Fibroblast of skin of right quadriceps (primary cell): ENCODE measurements at places on chromosomes 11 and 22.

DNA sequence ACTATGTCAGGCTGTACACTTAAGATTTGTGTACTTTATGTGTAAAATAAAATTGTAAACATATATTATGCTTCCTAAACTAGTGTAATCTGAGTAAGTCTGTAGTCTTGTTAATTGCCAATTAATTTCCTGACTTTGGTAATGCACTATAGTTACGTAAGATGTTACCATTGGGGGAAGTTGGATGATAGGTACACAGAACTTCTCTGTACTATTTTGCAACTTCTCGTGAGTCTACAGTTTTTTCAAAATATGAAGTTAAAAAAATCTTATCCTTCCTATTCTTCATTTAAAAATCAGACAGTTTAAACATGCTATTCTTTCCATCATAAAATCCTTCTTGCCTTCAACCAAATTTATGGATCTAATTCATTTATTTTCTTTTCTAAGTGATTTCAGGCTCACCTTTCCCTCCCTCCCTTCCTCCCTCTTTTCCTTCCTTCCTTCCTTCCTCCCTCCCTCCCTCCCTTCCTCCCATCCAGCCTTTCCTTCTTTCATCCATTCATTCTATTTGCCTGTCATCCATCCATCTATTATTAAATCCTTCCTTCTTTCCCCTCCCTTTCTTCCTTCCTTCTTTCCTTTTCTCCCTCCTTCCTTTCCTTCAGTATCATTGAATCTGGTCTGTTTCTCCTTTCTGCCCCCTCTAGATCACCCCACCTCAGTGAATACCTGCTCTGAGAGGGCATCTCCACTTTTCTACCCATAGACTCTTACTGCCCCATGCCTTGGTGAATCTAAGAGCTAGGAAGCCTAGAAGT is 22.1 kb upstream of the ASCC2 start:
- DNase-seq: no peak

DNA sequence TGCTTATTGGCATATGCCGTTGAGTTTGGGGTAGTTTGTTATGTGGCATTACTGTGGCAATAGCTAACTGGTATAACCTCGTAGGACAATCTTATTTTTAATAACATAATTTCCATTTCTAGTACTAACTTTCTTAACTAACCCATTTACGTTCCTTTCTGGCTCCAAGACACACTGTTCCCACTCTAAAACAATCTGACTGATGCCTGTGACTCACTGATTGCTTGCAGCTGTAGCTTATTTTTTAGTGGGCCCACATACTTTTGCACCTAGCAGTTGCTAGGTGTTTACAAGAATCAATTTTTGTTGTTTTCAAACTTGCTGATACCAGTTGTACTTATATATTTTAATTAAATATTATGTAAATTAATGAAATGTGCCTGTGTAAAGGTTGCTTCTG is 52.2 kb downstream of the FAT3 start:
- peak; percentile 62 for DNase-seq

DNA sequence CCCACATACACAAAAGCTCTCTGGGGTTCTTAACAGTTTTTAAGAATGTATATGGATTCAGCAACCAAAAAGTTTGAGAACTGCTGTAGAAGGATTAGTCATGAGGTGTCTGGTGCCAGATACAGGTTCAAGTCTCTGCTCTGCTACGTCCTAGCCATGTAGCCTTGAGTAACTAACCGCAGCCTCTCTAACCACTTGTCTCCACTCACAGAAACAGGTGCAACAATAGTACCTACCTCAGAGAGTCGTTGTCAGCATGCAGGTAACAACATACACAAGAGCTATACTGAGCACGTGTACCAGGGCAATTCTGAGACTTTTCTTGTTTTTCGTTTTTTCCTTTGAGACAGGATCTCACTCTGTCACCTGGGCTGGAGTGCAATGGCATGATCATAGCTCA is 26.9 kb downstream of the CBX7 start:
- no peak for DNase-seq

DNA sequence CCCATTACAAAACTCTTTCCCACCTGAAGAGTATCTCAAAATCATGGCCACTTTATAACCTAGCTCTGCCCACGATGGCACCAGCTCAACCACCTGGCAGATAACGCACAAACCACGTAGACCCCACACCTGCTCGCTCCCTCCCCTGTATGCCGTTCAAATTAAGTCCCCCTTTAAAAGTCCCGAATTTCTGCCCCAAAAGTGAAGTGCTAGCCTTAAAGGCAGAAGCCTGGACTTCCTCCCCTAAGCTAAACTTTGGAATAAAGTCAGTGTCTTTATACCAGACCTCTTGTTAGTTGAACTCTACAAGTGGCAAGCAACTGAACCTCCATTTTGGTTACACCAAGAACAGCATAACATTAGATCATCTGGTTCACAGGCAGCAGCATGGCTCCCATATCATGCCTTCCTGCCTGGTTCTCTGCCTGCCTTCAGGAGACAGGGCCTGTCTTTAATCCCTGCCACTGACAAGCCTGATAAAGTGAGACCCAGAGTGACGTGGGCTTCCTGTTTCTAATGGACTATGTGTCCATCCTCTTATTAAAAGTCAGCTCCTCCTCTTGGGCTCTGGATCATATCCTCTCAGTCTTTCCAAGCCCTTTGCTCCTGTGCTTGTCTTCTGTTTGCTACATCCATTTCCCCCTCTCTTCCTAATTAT is 32.6 kb upstream of the NNMT start:
- DNase-seq: no peak

DNA sequence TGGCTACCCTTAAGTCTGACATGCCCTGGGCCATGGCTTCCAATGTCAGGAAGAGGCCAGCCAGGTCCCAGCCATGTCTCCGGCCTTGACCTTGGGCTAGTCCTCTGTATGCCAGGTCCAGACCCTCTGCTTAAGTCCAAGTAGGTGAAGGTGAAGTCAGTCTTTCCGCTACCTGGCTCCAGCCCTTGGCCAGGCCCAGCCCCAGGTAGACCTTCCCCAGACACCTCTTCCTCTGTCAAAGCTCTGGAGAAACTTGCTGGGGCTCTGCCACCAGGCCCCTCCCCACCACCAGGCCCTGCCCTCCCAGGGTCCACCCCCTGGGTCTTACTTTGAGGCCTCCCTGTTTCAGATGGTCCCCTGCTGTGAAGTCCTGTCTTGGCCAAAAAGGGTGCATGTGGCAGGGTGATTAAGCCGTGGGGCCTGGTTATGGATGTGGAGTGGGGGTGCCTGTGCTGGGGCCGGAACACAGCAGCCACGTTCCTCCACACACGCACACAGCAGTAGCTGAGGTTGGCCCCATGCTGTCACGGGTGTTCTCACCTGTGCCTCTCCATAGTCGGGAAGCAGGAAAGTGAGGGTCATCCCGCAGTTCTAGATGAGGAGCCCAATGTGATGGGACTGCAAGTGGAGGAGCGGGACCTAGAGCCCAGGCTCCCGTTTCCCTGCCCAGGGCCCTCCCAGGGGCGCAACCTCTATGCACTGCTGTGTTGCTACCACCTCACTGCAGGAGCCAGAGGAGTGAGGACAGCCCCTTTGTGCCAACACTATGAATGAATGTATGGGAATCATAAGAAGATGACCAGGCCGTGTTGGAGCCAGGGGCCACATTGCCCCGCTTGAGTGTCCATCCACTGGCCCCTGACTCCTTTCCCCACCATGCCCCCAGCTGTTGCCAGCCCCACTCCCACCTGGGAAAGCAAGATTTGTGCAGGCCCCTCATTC is 72.2 kb downstream of the LINC01488 start:
- no peak for DNase-seq

GRCh38 chr11:101880222-101880621 is 34.6 kb upstream of the CEP126 start:
- DNase-seq: peak; percentile 65

- DNase-seq: no peak
Observed at GRCh38 chr11:108632041-108632704, 32.7 kb upstream of the DDX10 start.

DNA sequence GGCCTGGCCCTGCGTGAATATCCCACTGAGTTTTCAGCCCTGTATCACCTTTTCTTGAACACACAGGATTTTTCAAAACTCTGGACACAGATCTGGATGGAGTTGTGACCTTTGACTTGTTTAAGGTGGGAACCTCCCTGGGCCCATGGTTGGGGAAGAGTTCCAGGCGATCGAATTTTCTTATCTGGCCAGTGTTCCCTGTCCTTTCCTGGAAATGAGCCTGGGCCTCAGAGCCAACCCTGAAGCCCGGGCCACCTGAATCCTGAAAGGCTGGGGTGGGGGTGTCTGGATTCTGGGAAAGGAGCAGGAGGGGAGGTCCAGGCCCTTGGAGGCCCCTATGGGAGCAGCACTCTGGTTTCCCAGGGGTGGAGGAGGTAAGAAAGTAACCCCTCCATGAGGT is 29.0 kb downstream of the CAPN1 start:
- DNase-seq: no peak

GRCh38 chr11:13880634-13881033 is 81.9 kb upstream of the SPON1 start:
- DNase-seq: no peak

DNA sequence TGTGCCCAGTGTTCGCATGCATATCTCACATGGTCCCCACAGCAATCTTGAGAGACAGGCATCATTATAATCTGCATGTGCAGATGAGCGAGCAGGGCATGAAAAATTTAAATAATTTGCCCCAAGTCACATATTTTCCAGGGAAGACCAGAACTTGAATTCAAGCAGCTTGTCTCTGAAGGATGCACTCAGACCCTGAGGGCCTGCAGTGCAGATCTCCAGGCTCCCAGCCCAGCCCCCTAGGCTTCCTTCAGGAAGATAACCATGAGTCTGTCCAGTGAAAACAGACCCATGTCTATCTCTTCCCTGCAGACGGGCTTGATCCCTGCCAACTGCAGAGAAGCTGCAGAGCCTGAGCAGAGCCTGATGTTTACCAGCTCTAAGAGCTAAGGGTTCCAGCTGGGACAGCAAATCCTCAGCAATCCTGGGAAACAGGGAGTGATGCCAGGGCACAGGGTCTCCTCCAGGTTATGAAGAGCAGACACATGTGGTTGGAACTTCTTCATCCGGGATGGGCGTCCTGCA is 55.1 kb downstream of the NAV2 start:
- no peak for DNase-seq

DNA sequence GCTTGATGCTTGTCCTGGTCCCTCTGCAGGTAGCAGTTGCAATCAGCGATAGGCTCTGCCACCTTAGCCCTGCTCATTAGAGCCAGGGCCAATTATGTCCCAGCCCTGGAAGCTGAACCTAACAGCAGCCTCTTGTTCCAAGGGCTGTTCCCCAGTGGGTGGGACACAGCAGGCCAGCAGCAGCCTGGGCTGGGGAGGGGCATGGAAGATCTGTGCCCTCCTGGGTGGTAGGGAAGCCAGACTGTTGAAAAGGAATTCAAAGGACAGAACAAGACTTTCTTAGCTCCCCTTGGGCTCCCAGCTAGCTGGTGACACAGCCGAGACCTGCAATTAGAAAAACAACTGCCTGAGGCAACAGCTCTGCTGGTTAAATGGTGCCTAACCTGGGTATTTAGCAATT is 17.4 kb downstream of the DRD2 start:
- no peak for DNase-seq

DNA sequence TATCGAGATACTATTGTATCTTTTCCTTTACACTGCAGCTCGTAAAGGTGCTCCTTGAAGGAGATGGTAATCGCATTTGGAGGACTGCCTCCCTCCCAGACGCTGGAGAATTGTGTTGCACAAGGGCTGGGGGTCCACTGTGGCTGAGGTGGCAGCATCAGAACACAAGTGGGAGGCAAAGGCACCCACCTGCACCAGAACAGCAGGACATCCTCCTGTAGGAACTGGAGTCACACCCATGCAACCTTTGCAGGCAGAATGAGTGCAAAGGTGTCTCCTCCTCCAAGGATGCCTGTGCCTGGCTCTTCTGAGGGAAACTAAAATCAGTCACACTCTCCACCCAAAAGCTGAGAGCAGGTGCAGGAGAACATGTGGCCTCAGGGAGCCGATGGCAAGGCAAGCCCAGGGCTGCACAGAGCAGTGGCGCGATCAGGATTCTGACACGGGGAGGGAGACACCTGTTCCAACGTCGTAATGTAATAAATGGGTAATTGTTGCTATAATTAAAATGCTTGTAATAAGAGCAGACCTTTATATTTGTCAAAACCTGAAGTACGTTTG is 1501.4 kb downstream of the TBC1D22A start:
- DNase-seq: no peak

DNA sequence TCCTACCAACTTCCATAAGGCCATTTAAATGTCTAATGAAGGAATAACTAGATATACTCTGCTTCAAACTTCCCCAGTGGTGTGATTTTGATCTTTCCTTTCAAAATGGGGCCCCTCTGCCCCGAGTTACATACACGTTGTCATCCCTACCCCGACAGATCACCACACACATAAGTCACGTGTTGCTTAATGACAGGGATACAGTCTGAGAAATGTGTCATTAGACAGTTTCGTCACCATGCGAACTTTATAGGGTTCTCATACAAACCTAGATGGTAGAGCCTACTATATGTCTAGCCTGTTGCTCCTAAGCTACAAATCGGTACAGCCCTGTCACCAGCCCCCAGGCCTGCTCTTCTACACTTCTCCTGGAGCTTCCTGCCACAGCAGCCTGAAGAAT is 49.8 kb upstream of the SCUBE2 start:
- DNase-seq: no peak

DNA sequence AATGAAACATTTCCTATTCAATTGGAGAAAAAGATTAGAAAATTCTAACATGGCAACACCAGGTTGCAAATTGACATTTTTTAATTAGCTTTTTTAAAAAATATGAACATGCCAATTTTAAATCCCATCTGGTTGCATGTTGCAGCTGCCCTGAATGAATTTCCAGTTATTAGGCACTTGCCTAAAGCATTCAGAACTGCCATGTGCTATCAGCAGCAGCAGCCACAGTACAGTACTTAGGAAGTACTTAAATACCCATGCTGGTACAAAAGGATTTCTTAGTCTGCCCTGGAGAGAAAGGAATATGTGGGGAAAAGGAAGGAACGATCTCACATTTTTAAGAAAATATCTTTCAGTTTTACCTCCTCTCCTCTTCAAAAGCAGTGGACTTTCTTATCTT is 46.2 kb downstream of the FAM168A start:
- no peak for DNase-seq

DNA sequence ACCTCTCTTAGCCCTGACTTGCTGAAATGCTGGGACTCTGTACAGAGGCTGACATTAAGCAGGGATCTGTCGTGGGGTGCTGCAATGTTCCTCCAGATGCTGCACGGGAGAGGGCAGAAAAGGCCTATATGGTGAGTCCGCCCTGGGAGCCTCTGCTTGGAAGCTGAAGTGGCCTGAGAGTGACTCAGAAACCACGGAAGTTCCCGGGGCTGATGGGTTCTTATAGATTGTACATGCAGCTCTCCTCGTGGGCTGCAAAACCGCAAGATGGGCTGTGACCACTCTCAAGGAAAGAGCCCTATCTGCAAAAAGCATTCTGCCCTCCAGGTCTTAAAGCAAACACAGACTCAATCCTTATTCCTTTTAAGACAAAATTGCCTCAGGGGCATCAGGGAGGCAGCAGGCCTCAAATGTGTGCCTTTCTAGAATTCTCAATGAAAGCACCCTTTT is 5.8 kb upstream of the SLC43A3 start:
- peak; percentile 76 for DNase-seq

DNA sequence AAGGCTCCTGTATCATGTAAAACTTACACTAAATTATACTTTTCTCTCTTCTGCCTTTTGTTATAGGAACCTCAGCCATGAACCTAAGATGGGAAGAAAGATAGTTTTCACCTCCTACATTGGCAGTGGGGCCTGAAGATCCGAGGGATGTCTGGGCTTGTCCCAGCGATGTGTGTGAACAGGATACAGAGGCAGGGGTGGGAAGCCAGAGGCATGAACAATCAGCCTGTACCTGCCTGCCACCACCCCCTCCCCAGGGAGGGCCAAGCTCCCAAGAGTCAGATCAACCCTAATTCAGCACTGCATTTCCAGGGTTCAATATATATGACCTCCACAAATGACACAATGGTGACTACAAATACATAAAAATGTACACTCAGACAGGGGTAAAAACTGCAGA is 9.4 kb downstream of the KIAA0930 start:
- DNase-seq: no peak
